ENCODE measurements at places on chromosomes 4 and X.

GRCh38 chrX:40008791-40009461 lies 88.8 kb downstream of the BCOR start:
- H3K36me3 ChIP-seq = no peaks in the 10 kb centered on the region
- no peak overlapping the region for H3K4me3 ChIP-seq
- no peaks in the 10 kb centered on the region for H3K27me3 ChIP-seq
- no peak overlapping the region for H3K27ac ChIP-seq
- H3K4me1 ChIP-seq = peaks cover 12% of the 10 kb centered on the region
- DNase-seq = no peak

DNA sequence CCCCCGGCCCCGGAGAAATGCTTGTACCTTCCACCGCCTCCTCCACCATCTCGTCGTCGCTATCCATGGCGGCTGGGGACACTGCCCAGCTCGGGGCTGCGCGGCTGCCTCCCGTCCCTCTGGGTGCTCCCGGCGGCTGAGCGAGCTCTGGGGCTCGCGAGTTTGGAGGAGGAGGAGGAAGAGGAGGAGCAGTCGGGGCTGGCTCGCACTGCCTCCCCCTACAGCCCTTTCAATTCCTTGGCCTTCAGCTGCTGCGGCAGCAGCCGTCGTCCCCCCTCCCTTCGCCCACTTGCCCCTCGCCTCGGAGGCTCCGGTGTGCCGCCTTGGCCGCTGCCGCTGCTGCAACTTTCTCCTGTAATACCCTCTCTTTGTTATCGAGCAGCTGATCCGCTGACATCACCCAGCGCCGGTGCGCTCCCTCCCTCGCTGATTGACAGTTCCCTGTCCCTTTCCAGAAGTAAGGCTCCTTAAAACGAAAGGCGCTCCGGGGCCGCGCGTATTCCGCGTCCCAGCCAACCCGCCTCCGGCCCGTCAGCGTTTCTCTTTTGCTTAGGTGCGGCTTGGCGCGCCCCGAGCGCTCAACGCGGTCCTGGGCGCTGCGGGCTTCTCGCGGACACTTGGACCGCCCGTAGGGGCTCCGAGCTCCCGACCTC lies at the start of gene SETD7:
Gene SETD7, minus strand, starts transcription at position 149 of the 653 bp plus-strand sequence. Its CDS starts 82 bp downstream, at position 67.
- H3K4me3 ChIP-seq = peak within 1 kb of the TSS; percentile 67
- H3K36me3 ChIP-seq = no peaks in the 10 kb centered on the region
- H3K27ac ChIP-seq = peak within 1 kb of the TSS; percentile 68
- H3K4me1 ChIP-seq = peaks cover 7% of the 10 kb centered on the region
- no peaks in the 10 kb centered on the region for H3K27me3 ChIP-seq
- DNase-seq = peak; percentile 66

- no peaks in the 10 kb centered on the region for H3K4me1 ChIP-seq
- no peaks in the 10 kb centered on the region for H3K36me3 ChIP-seq
- no peak overlapping the region for H3K4me3 ChIP-seq
- DNase-seq = no peak
- H3K27ac ChIP-seq = no peak overlapping the region
These were observed 665.7 kb downstream of the ZNF674 start for GRCh38 chrX:45879512-45879911.

- H3K4me3 ChIP-seq = no peak overlapping the region
- no peaks in the 10 kb centered on the region for H3K36me3 ChIP-seq
- H3K27me3 ChIP-seq = no peaks in the 10 kb centered on the region
These were observed 27.1 kb upstream of the MAP9 start for GRCh38 chr4:155403886-155404285.

- H3K36me3 ChIP-seq = no peaks in the 10 kb centered on the region
- H3K4me1 ChIP-seq = no peaks in the 10 kb centered on the region
- no peak overlapping the region for H3K4me3 ChIP-seq
- no peak overlapping the region for H3K27ac ChIP-seq
- DNase-seq = no peak
- H3K27me3 ChIP-seq = no peaks in the 10 kb centered on the region
These were observed 285.2 kb upstream of the GATB start for GRCh38 chr4:152045807-152046571.

DNA sequence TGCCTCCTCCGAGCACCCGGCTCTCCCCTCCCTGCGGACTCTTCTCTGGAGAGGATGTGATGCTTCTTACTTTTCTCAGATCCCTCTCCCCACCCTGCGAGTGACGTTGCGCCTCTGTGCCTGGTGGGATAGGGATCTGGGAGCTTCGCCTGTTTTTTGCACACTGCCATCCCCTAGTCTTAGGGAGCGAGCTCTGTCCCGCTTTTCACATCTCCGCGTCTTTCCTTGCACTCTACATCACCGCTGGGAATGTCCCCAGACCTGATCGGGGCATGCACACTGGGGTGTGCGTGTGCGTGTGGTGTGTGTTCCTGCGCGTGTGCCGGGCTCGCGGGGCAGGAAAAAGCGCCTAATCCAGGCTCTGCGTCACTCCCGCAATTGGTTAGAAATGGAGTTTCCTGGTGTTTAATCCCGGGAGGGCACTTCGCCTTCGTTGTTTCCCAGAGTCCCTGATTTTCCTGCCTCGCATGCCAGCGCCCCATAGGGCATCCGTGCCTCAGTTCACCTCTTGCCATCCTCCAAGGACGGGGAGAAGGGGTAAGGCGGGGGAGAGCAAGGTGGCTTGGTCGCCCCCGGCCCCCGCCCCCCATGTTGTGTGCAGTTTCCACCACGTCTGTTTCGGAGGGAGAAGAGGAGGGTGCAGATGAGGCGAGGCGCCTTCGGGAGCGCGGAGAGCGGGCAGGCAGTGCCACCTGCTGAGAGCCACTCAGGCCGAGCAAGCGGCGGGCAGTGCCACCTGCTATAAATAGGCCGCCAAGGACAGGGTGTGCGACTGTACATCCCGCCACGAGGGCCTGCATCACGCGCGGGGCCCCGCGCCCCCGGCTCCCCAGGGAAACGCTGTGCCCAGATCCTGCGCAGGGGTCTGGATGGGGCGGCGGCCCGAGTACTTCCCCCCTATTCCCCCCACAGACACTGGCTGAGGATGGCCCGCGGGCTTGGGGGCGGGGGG lies 759 bp upstream of the TBC1D1 start:
- H3K27me3 ChIP-seq = peaks cover 13% of the 10 kb centered on the region
- H3K4me1 ChIP-seq = no peaks in the 10 kb centered on the region
- DNase-seq = no peak
- no peaks in the 10 kb centered on the region for H3K36me3 ChIP-seq
- peak overlapping the region; percentile 64 for H3K4me3 ChIP-seq
- no peak overlapping the region for H3K27ac ChIP-seq

DNA sequence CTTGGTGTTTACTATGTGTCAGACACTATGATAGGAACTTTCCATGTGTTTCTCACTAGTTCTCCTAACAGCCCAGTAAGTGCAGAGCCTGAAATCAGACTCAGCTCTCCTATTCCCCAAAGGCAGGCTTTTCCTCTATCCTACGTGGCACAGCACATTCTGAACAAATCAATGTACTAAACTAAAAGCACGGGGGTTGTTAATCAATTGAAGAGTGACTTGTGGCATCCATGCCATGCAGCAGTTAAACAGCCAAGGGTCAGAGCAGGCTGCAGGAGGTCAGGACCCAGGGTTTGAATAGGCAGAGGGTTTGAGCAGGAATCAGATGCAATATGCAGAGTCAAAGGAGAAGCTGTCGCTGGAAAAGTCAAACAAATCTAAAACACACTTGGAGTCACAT lies 289.7 kb upstream of the LDB2 start:
- H3K27me3 ChIP-seq = no peaks in the 10 kb centered on the region
- no peak for DNase-seq
- no peaks in the 10 kb centered on the region for H3K4me1 ChIP-seq
- no peaks in the 10 kb centered on the region for H3K36me3 ChIP-seq

DNA sequence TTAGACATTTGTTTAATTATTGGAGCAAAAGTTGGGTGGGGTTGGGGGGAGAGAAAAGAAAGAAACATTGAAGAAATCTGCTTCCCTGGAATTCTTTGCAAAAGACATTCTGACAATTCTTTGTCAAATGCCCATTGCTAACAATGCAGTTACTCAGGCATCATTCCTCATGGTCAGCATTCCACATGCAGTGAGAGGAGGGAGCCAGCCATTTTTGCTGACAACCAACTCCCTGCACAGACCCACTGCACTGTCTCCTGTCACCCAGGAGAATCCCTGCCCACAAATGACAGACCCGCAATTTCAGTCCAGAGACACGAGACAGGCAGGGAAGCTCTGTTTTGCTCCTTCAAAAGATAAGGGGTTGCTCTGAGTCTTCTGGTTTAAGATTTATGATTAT lies 985.1 kb upstream of the SLIT2 start:
- no peak for DNase-seq
- H3K4me3 ChIP-seq = no peak overlapping the region
- no peaks in the 10 kb centered on the region for H3K27me3 ChIP-seq
- no peaks in the 10 kb centered on the region for H3K36me3 ChIP-seq

DNA sequence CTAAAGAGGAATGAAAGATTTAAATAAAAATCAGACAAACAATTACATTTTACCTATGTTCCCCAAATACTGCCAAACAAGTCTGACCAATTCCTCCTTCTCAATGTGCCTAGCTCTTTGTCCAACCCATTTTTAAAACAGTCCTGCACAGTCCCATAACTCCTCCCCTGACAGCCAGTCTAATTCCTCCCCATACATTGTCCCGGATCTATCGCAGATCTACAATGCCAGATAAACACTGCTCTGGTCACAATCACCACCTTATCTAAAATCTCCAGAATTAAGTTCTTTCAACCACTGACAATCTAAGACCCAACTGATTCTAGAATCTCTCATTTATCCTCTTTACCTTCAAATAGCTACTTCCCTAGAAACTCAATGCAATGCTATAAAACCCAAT lies 176.0 kb downstream of the APBB2 start:
- no peak overlapping the region for H3K27ac ChIP-seq
- H3K36me3 ChIP-seq = 0 out of 2 replicates have a peak, but pooled peaks cover 3% of the 10 kb centered on the region
- no peaks in the 10 kb centered on the region for H3K4me1 ChIP-seq
- no peaks in the 10 kb centered on the region for H3K27me3 ChIP-seq
- no peak overlapping the region for H3K4me3 ChIP-seq

DNA sequence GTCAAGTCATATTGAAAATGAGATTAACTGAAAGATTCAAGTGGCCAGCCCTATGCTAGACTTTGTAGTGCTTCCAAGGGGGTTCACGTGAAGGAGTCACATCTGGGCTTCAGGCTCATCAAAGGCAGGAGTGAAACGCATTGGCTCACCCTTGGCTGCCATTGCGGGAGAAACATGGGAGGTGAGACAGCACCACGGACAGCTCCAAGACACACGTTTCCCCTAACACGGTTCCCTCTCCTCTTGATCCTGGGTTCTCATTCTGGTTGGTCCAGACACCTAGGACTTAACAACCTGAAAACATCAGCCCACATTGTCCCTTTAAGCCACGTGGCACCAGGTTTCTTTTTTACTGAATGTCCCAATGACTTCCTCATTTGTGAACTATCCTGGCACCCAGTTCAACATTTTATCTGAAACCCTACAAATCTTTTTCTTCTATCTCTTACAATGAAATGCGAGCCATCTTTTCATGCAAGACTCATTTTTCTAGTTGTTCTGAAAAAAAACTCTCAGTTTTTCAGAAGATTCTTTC lies 279.0 kb upstream of the VCX3A start:
- no peaks in the 10 kb centered on the region for H3K36me3 ChIP-seq
- no peak overlapping the region for H3K27ac ChIP-seq
- no peaks in the 10 kb centered on the region for H3K4me1 ChIP-seq
- DNase-seq = no peak

- no peak for DNase-seq
- no peak overlapping the region for H3K27ac ChIP-seq
- H3K4me1 ChIP-seq = no peaks in the 10 kb centered on the region
- no peak overlapping the region for H3K4me3 ChIP-seq
- no peaks in the 10 kb centered on the region for H3K36me3 ChIP-seq
- H3K27me3 ChIP-seq = no peaks in the 10 kb centered on the region
These were observed 431.8 kb upstream of the HTR2C start for GRCh38 chrX:114152130-114152529.

DNA sequence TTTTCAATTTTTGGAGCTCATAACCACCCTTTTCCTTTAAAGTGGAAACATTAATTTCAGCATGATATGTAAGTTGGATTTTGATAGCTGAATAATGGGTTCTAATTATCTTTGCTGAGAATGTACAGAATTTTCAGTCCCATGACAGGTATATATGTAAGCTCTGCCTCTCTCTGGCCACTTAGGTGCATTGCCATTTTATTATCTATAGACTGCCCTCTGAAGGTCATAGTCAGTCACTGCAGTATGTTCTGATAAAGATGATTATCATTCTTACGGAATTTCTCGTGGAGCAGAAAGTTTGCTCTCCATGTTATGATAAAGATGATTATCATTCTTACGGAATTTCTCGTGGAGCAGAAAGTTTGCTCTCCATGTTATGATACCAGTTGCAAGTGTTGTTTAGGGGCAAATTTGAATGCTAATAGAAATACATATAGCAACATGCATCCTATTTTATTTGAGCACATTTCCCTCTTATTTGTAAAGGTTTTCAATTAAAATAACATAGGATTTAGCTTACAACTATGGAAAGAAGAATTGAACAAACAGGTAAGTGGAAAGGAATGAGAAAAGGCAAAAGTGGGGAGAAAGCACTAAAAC lies 10.4 kb downstream of the AFP start:
- no peak overlapping the region for H3K27ac ChIP-seq
- H3K4me1 ChIP-seq = peaks cover 10% of the 10 kb centered on the region
- DNase-seq = no peak

GRCh38 chr4:121785479-121785878 lies 15.6 kb upstream of the EXOSC9 start:
- H3K27ac ChIP-seq = peak overlapping the region; percentile 51
- peaks cover 26% of the 10 kb centered on the region for H3K4me1 ChIP-seq
- no peaks in the 10 kb centered on the region for H3K27me3 ChIP-seq
- H3K36me3 ChIP-seq = no peaks in the 10 kb centered on the region

- H3K36me3 ChIP-seq = no peaks in the 10 kb centered on the region
- no peaks in the 10 kb centered on the region for H3K4me1 ChIP-seq
- no peaks in the 10 kb centered on the region for H3K27me3 ChIP-seq
- no peak overlapping the region for H3K4me3 ChIP-seq
- no peak overlapping the region for H3K27ac ChIP-seq
- DNase-seq = no peak
These were observed 29.3 kb upstream of the FAM47C start for GRCh38 chrX:36978886-36979285.

- no peak for DNase-seq
- H3K36me3 ChIP-seq = no peaks in the 10 kb centered on the region
- H3K27ac ChIP-seq = no peak overlapping the region
These were observed 10.3 kb downstream of the GUCY1B1 start for GRCh38 chr4:155769090-155769489.

DNA sequence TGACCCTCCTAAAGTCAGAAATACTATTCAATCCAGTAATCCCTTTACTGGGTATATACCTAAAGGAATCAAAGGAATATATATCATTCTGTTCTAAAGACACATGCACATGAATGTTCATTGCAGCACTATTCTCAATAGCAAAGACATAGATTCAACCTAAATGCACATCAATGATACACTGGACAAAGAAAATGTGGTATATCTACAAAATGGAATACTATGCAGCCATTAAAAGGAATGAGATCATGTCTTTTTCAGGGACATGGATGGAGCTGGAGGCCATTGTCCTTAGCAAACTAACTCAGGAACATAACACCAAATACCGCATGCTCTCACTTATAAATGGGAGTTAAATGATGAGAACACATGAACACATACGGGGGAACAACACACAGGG lies 306.0 kb upstream of the EPHA5 start:
- no peak overlapping the region for H3K4me3 ChIP-seq
- no peaks in the 10 kb centered on the region for H3K4me1 ChIP-seq
- H3K27ac ChIP-seq = no peak overlapping the region
- no peaks in the 10 kb centered on the region for H3K27me3 ChIP-seq
- DNase-seq = no peak

- no peaks in the 10 kb centered on the region for H3K36me3 ChIP-seq
- peak overlapping the region; percentile 11 for H3K27ac ChIP-seq
- no peaks in the 10 kb centered on the region for H3K27me3 ChIP-seq
- DNase-seq = no peak
These were observed 653 bp downstream of the HHIP start for GRCh38 chr4:144646523-144647094.
